ENCODE measurements at places on chromosomes 6 and 20.
A peak's percentile ranks its signal among the peaks of the same experiment; 100 is the strongest.

- DNase-seq: no peak
Measured at GRCh38 chr6:39225946-39226437, 3.3 kb downstream of the KCNK5 start.

DNA sequence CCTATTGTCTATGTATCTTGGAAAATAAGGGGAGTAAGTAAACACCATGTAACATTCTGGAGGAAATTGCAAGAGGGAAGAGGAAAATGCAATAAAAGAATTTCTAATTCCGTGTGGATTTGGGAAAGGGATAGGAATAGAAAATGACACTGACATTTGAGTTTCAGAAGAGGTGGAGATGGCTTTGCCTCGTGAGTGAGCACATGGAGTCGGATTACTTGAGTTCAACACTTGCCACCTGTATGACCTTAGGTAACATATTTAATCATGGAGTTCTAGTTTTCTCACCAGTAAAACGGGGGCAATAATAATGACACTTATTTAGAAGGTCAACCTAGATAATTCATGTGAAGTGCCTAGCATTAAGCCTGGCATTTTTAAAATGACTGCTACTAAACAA, 10.8 kb upstream of the PBOV1 start:
- DNase-seq: no peak

- DNase-seq: no peak
Measured at GRCh38 chr6:20200761-20201630, 11.3 kb downstream of the MBOAT1 start.

GRCh38 chr6:4253604-4254231, 118.3 kb upstream of the ECI2 start:
- DNase-seq: no peak

DNA sequence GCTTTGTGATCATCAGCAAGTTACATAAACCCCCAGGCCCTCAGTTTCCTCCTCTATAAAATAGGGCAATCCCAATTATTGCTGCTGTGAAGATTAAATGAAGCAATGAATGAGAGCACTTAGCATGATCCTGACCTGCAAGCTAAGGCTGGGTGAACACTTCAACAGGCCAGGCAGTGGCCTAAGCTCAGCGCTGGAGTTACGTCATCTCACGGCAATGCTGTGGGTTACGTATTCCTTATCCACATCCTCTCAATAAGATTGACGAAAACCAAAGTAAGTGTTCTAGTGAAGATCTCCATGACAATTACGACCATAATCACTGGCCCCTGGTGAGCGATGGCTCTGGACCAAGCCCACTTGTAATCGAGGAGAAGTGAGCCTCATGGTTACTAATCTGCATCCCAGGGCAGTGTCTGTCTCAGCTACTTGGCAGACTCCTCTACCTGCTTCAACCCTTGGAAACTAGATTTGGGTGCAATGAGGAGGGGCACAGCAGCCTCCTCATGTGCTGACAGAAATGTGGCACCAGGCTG, 274.1 kb upstream of the ARID1B start:
- no peak for DNase-seq

DNA sequence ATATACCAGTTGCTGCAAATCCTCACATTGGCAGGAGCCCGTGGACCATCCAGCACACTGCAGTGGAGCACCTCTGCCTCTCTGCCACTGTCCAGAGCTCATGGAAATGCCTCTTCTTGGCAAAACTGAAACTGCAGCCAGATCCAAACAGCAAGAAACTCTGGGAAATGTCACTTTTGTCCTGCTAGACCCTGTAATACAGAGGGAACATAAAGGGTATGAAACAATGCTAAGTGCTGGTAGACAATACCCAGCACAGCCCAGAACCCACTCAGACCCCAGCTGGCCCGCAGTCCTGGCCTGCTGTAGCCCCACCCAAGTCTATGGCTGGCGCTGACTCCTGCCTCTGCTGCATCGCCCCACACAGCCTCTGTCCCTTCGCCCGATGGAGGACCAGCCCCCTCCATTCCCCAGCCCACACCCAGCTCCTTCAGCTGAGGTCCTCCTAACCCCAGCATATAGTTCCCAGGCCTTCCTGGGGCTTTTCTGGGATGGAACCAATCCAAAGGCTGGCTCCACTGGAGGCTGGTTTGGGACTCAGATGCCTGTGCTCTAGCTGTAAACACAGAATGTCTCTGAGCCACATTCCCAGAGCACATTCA, 242.5 kb downstream of the LRFN2 start:
- DNase-seq: no peak

DNA sequence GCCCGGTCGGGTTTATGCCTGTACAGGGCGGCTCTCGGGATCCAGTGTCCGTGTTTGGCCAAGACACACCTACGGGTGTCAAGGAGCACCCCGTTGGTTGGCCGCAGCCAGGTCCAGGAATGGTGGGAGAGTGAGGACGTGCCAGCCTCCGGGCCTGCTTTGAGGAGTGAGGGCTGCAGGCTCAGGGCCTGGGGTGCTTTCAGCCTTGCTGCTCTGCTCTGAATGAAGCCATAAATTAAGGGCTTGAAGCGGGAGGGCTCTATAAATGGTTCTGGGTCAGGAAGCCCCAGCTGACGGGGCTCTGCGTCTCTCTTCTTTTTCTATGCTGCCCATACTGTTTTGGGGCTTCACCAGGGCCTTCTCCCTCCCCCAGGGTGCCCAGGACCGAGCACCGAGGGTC, 15.1 kb downstream of the GATA5 start:
- DNase-seq: no peak

- no peak for DNase-seq
Measured at GRCh38 chr6:40695750-40696415, 108.7 kb upstream of the LRFN2 start.

DNA sequence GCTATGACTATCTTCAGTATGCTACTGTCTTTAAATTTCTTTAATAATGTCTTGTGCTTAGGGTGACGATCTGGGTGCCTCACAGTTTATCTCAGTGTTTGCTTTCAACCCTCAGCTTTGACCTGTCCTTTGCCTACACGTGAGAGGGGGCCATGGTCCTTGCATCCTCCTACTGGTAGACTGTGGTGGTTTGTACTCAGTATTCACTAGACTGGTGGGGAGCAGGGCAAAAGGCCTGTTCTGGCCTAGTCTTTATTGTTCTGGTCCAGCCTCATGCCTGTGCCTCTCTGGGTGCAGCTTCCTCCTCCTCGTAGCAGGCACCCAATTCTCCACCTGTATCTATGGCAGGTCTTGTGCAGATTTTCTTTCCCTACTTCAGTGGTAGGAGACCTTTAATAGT, 354.9 kb downstream of the CD109 start:
- no peak for DNase-seq

- DNase-seq: no peak
Measured at GRCh38 chr6:41171908-41172307, 9.0 kb upstream of the TREM2 start.

- DNase-seq: no peak
Measured at GRCh38 chr6:153340568-153340967, 209.5 kb upstream of the RGS17 start.

- no peak for DNase-seq
Measured at GRCh38 chr6:27672113-27672799, 199.4 kb upstream of the ZNF184 start.

- DNase-seq: no peak
Measured at GRCh38 chr6:150288456-150288855, 80.4 kb upstream of the IYD start.

GRCh38 chr20:44110816-44111568, 76.0 kb downstream of the JPH2 start:
- no peak for DNase-seq

DNA sequence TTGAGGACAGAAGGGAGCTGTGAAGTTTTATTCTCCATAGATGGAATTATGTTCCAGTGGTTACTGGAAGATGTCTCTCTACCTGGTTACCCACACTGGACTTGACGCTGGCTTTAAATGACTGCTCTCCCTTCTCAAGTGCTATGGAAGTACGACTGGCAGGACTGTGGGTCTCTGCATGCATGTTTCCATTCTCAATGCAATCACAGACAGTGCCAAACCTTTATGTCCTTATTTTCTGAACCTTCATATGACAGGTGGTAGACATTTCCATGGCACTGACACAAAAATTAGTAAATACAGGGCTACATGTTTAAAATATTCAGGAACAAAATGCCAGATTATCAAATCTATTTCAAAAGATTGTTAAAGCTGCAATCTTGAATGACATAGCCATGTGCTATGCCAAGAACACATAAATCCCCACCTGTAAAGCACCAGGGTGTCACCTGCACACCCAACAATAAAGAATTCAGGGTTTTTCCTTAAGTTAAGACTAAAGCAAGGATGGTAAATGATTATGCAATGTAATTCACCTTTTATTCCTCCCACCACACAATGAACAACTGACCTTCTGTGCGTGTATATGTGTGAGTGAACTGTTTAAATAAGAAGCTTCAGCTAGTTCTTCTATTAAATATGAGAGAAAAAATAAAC, 153.3 kb upstream of the ENPP5 start:
- no peak for DNase-seq

GRCh38 chr6:35496841-35497570, at the start of gene TEAD3:
TSS of gene TEAD3 (minus strand) at chr6:35497079.
- DNase-seq: no peak

DNA sequence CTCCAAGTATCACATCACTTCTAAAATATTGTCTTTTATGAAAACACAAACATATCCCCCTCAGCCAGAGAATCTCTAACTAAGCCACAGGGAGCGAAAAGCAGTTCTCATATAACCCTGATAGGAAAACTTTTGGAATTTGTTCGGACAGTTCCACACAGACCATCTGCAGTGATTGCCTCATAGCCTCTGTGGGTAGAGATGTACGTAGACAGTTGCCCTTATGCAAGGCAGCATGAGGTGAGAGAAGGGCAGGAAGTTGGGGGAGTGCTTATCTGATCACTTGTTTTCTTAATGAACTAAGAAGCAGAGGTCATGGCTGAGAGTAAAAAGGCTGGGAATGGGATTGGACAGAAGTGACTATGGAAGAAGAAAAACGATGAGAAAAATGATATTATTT, 39.6 kb downstream of the SLC23A2 start:
- DNase-seq: no peak

DNA sequence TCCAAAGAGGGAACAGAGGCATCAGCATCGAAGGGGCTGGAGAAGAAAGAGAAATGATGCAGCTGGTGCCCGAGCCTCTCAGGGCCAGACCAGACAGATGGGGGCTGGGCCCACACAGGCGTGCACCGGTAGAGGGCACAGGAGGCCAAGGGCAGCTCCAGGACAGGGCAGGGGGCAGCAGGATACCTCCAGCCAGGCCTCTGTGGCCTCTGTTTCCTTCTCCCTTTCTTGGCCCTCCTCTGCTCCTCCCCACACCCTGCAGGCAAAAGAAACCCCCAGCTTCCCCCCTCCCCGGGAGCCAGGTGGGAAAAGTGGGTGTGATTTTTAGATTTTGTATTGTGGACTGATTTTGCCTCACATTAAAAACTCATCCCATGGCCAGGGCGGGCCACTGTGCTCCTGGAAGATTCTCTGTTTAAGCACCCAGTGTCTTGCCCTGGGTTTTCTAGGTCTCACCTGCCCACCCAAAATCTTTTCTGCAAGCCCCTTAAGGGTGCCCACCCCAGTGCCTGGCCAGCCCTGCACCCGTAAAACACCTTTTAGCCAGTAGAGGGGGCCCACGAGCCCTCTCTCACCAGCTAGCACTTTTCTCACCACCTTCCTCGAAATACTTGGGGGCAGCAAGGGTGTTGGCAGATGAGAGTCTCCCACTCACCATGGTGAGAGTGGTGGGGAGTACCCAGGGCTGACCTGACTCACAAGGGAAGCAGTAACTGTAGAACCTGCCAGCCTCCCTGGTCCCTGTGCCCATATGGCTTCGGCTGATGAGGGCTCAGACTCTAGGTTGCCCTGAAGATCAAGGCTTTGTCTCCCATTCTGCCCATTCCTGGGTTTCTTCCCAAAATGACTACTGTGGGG, 35.7 kb upstream of the ID1 start:
- DNase-seq: peak; percentile 57

DNA sequence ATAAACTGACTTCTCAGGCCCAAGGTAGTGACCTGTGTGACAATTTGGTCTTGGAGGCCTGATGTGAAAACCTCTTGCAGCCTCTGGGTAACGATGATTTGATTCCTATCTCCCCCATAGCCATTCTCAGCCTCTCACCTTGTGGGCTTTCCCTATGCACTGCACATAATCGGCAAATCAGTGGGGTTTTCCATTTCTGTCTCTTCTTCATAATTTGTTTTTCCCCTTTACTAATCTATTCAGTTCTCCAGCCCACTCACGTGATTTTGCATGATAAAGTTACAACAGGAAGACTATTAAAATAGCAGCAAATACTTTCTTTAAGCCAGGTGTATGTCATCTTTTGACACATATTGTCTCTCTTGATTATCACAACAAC, 893.7 kb downstream of the TFAP2A start:
- no peak for DNase-seq

All from activated CD8-positive, alpha-beta memory T cell treated with anti-CD3 and anti-CD28 coated beads for 1 hour (primary cell).